ENCODE measurements at places on chromosomes 16 and 17.

DNA sequence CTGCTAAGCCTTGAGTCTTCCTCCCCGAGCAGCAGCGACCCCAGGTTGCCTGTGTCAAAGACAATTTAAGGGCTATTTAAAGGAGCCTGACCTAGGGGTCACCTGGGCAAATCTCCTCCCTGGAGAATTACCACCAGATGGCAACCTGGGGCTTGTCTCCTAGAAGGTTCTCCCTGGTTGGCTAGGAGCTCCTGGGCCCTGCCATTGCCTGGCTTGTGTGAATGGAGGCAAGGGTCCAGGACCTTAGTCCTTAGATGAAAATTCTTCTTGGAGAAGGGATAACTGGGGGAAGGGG is 51.3 kb upstream of the TAC4 start:
- DNase-seq, result no peak

DNA sequence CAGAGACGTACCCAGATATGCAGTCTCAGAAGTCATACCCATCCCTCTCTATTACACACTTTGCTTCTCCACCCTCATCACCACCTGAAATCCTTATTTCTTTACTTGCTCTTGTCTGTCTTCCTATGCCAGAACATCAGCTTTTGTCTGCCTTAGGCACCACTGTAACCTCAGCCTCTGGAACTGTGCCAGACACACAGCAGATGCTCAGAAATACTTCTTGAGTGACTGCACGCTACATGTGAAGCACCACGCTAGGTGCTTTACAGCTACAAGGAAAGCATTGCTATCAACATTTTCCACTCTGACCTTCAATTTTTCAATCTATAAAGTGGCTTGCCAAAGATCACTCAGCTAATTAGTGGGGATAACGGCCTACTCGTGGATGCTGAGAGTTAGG is 226.8 kb downstream of the CHD9NB start:
- no peak for DNase-seq

- DNase-seq, result no peak
Measured at GRCh38 chr17:75937652-75938051, 3.2 kb downstream of the FBF1 start.

DNA sequence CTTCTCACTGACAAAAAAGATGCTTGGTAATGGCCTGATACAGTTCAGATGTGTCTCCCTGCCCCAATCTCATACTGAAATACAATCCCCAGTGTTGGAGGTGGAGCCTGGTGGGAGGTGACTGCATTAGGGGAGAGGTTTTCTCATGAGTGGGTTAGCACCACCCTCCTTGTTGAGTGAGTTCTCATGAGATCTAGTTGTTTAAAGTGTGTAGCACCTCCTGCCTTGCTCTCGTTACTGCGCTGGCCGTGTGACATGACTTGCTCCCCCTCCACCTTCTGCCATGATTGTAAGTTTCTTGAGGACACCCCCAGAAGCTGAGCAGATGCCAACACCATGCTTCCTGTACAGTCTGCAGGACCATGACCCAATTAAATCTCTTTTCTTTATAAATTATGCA is 5.0 kb downstream of the TSR1 start:
- DNase-seq, result no peak

DNA sequence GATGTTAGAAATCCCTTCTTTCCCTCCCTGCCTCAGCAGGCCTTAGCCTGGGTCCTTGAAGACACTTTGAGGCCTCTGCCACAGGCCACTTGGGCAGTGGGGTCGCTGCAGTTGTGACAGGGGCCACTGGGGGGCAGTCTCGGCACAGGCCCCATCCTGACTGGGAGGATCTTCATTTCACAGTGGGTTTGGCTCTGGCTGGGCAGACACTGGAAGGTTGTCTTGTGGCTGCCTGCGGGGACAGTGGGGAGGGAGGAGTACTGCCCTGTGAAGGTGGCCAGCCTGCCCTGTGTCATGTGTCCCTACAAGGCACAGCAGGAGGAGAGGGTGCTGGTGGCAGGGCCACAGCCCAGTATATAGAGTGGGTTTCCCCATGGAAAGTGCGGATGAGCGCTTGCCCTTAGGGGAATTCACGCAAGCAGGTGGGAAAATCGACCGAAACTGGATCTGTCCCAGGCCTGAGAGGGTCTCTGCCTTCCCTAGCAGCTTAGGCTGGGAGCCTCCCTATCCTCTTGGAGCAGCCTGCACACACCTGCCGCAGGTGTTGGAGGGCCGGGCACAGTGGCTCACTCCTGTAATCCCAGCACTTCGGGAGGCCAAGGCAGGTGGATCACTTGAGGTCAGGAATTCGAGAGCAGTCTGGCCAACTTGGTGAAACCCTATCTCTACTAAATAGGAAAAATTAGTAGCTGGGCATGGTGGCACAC is 28.8 kb downstream of the GINS2 start:
- DNase-seq, result no peak

GRCh38 chr17:17186051-17186450 is 20.1 kb downstream of the PLD6 start:
- no peak for DNase-seq

GRCh38 chr17:73474370-73474988 is 162.7 kb upstream of the CDC42EP4 start:
- peak; percentile 9 for DNase-seq

- DNase-seq, result no peak
Measured at GRCh38 chr17:39606434-39607056, 1.2 kb downstream of the NEUROD2 start.

- DNase-seq, result no peak
Measured at GRCh38 chr16:86968866-86969265, 348.3 kb downstream of the C16orf95 start.

DNA sequence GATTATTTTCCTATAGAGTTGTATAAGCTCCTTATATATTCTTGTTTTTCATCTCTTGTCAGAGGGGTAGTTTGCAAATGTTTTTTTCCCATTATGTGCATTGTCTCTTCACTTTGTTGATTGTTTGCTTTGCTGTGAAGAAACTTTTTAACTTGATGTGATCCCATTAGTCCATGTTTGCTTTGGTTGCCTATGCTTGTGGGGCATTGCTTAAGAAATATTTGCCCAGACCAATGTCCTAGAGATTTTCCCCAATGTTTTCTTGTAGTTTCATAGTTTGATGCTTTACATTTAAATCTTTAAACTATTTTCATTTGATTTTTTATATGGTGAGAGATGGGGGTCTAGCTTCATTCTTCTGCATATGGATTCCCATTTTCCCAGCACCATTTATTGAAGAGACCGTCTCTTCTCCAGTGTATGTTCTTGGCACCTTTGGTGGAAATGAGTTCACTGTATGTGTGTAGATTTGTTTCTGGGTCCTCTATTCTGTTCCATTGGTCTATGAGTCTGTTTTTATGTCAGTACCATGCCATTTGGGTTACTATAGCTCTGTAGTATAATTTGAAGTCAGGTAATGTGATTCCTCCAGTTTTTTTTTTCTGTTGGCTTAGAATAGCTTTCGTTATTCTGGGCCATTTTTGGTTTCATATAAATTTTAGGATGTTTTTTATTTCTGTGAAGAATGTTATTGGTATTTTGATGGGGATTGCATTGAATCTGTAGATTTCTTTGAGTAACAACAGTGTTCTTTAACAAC is 165.8 kb downstream of the ABCA8 start:
- no peak for DNase-seq

DNA sequence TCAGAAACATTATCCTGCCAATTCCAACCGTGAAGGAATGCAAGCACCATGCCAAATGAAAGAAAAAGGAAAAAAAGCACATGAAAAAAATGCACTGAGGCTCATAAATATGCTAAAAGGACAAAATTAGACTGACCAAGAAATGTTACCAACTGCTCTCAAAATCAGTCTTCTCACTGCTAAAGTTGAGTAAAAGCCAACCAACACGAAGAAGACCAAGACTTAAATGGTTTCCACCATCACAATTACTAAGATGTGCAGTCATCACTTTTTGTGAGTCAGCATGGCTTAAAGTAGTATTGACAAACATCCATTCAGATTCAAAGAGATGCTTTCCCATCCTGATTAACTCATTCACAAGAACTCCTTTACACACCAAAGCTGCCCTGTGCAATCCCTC is 16.4 kb downstream of the CDYL2 start:
- no peak for DNase-seq

DNA sequence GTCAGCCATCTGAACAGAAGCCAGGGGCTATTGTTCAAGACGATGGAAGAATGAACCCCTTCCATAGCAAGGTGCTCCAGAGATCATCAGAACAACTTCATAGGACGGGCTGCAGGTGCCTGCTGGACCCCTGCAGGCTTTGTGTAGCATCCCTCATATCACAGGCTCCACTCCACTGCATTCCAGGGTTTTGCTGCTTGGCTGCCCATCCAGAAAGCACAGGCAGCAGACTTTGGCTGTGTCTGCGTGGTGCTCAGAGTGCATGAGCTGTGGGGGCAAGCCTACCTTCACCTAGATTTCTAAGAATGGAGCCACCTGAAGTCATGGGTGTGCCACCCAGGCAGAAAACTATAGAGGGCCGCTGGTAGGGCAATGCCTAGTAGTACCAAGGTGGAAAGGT is 93.9 kb upstream of the NLRP1 start:
- no peak for DNase-seq

DNA sequence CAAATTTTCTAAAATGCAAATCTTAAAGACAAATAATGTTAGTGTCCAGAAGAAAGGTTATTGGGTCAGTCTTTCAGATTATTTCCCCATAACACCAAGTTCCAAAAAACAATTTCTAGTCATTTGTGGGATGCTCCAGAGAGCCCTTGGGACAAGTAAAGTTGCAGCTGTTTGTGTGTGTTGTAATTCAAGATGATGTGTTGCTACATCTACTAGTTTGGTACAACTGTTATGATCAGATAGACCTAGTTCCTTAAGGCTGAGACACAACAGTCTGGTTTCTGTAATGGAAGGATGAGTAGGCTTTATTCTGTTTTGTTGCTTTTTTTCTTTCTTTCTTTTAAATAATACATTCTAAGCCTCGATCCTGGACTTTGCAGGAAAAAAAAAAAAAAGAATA is 41.9 kb downstream of the PIGL start:
- DNase-seq, result peak; percentile 66
